Lower lobe of right lung (tissue), 2 donors: ENCODE measurements at places on chromosomes 4 and X. TPM values are rescaled to one million over a fixed set of nuclear protein-coding genes. Genes with fewer than 3 reads are reported as not detected.

SYP gene
- 4.2 TPM for total RNA-seq

ARX gene
- 0.53 TPM for total RNA-seq

ATP1B4 gene
- not detected for total RNA-seq

NXF2B gene
- total RNA-seq, result 1.0 TPM

DNA sequence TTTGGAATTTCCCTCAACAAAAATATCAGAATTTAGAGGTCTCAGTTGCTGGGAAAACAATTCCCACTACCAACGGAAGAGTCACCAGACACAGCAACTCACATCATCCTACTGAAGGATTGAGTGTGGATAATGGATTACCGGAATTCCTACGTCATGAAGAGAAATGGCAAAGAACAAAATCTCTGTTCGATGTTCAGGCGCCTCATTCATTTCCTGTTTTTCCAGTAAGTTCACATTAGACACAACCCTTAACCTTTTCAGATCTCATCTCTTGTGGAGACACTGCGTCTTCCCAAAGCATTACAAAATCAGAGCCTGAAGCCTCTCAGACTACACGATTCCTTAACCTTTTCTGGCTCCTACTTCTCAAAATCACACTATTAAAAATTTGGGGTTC is 58.5 kb upstream of the CPEB2 start:
- no peak for DNase-seq

- DNase-seq, result no peak
Measured at GRCh38 chrX:30635630-30636029, 17.6 kb upstream of the GK start.

DNA sequence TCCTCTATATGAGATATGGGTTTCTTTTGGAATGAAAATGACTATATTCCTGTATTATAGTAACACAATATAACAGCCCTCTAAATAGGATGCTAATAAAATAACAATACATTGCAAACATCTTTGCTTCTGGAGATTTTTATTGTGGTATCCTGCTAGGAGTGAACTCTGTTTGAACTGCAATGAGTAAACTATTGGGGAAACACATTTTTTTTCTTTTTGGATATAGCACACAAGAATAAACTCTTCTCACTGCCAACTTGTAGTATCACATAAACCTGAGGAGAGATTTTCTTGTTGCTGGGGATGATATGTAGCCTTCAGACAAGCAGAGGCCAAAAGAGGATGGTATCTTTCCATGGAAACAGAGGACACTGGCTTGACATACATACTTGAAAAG is 238.2 kb downstream of the C4orf33 start:
- DNase-seq, result no peak

DNA sequence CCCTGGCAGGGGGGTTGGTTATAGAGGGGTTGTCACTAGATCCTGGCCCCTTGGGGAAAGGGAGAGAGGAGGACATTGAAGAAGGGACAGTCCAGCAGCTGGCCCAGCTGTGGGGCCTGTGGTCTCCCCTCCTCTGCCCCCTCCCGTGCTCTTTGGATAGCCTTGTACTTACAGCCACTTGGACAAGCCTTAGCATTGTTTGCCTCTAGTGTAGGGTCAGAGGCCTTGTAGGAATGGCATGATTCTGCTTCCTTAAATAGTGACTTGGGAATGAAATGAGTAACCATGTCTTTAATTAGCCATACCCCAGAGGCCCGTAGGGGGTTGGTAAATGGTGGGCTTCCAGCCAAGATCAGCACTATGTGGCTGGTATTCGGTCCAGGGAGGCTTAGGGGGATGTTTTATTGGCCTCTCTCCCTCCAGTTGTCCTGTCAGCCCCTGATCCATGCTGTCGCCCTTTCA is 230.6 kb downstream of the PTTG2 start:
- no peak for DNase-seq

- no peak for DNase-seq
Measured at GRCh38 chr4:165398570-165398969, 19.8 kb downstream of the CPE start.

DNA sequence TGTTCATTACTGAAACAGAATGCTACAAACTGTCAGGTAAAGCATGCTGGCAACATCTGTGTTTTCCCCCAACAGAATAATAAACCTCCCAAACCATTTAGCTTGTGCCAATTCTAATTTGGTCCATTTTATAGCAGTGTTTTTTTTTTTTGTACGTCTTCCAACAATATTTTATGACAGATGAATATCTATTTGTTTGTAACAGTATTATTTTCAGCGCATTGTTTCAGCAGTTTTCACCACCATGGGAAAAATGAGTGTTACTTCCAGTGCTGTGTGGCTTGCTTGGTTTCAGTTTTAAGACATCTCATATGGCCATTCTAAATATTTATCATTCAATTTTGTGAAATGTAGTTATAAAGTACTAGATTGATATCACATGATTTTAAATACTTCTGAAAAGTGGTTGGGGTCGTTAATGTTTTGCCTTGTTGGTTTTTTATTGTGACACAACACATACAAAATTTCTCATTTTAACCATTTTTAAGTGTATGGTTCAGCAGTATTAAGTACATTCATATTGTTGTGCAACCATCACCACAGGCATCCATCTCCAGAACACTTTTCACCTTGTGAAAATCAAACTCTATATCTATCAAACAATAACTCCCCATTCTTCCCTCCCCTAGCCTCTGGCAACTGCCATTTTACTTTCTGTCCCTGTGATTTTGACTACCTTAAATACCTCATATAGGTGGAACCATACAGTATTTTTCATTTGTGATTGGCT is 25.6 kb upstream of the TBC1D19 start:
- DNase-seq, result no peak

GRCh38 chr4:187183826-187184225 is 460.2 kb upstream of the FAT1 start:
- no peak for DNase-seq

DNA sequence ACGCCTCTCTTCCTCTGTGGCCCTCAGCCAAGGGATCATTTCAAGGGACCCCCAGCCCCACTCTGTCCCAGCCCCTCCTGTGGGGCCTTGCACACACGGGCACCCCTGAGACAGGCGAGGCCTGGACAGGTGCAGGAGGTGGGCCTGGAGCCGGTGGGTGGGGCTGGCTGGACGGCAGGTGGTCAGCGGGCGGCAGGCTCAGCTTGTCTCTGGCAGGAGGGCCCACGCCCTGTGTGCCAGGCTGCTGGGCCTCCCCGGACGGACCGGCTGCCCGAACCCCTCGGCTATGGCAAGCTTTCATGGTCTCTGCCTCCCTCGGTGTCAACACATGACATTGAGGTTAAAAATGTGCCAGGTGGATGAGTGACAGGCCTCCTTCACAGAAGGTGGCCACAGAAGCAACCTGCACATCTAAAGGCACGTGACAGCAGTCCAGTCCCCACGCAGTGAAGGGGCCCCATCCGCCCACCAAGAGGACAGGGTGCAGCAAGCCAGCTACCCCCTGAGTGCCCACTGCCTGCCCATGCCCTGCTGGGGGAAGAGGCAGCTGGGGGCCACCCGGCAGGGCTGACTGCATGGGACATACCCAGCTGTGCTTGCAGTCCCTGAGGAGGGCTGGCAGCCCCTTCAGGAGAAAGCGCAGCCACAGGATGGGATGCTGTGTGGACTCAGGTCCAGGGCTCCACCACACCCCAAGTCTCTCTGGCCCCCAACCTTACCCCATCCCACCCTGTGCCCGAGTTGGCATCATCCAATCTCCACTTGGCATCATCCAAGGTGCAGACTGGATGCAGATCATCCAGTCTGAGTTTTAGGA is 109.3 kb downstream of the FAM53A start:
- DNase-seq, result peak; percentile 39

- peak; percentile 77 for DNase-seq
Measured at GRCh38 chr4:7434766-7435150, at the start of gene PSAPL1. Gene PSAPL1 (minus strand): TSS chr4:7434930. CDS start chr4:7434879, 51 bp downstream.

DNA sequence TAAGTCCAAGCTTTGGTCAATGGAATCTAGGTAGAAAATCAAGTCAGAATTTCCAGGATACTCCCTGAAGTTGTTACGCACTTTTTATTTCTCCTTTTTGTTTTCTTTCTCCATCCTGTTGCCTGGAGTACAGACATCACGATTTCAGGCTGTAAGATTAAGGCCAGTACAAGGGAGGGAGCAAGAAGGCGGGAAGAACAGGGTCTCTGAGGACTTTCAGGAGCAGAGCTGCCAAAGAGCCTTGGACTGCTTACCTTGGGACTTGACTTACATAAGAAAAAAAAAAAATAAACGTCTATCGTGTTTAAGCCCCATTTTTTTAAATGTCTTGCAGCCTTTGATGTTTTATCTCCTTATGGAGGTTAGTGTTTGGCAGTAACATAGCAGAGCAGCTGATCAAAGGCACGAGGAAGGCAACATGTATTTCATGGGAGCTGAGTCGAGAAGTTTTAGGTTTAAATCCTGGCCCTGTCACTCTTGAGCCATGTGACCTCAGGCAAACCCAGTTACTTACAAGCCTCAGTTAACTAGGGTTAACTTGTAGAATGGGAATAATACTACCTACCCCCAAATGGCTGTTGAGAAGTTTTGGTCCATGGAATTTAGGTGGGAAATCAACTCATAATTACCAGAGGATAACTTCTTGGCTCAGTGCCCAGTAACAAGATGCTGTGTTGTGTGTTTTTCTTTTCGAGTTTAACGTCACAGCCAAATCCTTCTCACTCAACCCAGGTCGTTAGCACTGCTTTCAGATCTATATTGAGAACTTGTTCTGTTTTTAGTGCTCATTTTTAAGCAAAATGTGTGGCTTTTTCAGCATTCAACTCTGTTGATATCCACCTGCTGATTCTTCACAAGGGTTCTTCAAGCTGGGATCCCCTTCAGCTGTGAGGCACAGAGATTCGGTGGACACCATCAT is 106.8 kb downstream of the CLNK start:
- DNase-seq, result no peak

DNA sequence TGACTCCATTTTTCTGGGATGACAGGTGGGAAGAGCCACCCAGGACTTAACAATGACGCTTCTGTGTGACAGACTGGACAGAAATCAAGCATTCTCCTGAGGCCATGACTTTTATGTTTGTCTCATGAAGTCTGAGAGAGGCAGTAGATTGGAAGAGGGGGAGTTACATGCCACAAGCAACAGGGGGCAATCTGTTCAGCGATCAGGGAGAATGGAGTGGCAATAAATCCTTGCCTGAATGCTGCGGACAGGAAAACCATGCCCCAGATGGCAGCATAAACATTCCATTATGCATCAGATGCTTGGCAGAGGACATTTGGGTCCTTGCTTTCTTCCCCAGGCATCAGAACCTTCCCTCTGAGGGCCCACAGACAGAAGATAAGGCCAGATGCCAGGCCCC is 312.4 kb upstream of the DIPK2B start:
- DNase-seq, result no peak

DNA sequence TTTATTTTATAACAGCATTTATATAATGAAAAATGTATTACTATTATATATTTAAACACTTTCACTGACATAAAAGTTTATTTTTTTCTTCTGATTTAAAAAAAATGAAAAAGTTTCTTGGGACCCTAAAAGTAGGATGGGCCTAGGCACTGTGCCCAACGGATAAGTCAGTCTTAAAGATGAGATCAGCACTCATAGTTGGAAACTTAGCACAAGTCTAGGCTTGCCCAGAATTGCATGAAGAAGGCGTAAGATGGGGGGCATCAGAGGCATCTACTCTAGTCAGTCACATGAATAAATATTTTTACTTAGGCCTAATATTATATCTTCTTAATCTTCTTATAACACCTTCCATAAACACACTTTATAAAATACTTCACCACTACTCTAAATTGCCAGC is 306.7 kb upstream of the GRID2 start:
- DNase-seq, result no peak

- no peak for DNase-seq
Measured at GRCh38 chr4:35447474-35447873, 796.8 kb downstream of the ARAP2 start.

GRCh38 chr4:5893591-5893990 is 705 bp upstream of the CRMP1 start:
- DNase-seq, result no peak

GRCh38 chr4:189940178-189941004 is at the start of gene FRG1:
Gene FRG1 (plus strand): TSS chr4:189940872. CDS start chr4:189941010, 138 bp downstream.
- peak; percentile 96 for DNase-seq

DNA sequence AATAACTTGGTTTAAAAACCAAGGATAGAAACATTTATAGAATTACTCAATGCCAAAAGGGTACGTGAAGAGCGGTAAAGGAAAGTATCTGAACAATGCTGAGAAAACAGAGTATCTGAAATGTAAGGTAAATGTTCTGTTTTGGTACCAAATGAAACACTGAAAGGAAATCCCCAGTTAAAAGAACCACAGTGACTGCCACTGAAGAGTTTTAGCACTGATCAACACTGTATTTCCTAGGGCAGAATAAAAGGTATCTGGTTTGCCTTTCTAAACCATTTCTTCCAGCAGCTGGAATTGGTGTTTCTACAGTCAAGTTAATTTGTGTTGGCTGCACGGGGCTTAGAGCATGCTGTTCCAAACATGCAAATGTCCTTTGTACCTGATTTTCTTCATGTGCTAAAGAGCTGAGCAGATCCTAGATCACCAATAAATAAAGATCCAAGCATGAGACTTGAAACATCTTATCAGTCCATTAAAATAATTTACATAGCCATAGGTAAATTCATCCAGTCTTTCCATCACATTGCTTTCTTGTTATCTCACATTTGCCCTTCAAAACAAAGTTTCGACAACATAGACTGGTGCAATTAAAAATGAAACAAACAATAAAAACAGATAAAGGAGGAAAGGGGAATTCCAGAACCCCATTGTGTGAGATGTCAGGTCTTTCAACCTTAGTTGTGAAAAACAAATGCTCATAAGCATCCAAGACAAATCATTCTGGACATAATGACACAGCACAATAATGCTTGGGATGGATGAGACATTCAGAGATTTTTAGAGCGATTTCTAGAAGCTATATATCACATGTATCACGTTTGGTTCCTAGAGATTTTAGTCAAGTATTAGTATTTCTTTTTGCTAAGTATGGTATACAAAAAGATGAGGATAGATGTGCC is 38.6 kb downstream of the MFAP3L start:
- no peak for DNase-seq

DNA sequence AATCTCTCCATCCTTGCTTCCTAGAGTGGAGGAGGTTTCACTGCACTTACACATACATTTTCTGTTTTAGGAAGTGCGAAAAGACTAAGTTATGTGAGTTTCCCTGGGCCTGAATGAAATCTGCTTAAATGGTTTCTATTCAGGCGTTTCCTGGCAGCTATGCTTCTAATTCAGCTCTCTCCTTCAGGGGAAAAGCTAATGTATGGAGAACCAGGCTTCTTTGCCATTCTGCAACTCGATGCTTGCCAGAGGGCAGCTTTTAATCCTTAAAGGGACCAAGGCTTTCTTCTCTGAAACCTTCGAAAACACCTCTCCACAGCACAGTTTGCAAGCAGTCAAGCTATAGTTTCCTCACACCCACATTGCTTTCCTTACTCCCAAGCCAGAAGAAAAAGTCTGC is 89.5 kb upstream of the ARX start:
- no peak for DNase-seq

GRCh38 chr4:142354041-142354440 is 492.1 kb downstream of the INPP4B start:
- DNase-seq, result no peak
